ENCODE measurements at places on chromosomes 11 and 22. TPM values are rescaled to one million over a fixed set of nuclear protein-coding genes. Genes with fewer than 3 reads are reported as not detected.

The C11orf86 gene
- not detected for total RNA-seq

The OR6T1 gene
- not detected for total RNA-seq

The NAALAD2 gene
- not detected for total RNA-seq

The SLC5A4 gene
- total RNA-seq = 0.38 TPM

The CHADL gene
- 13.7 TPM for total RNA-seq

The ABCC8 gene
- not detected for total RNA-seq

The C11orf16 gene
- total RNA-seq = not detected

- no peak for DNase-seq
These were observed 14.8 kb downstream of the CHKA start for GRCh38 chr11:68106165-68106940.

DNA sequence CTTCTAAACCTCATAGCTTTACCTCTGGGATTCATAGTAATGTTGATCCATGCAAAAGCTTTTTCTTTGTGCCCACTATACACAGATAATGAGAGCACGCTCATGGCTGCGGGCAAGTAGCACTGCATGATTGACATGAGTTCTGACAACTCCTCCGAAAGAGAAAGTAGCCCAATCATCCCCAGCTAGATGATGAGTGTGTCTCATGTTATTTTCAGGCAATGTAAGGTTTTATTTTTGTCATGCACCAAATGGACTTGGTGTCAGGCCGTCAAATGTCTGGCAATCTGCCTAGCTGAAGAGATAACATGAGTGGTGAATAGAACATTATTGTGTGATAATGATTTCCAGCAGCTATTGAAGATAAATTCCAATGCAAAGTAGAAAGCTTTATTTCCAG lies 662.6 kb downstream of the NTM start:
- no peak for DNase-seq

DNA sequence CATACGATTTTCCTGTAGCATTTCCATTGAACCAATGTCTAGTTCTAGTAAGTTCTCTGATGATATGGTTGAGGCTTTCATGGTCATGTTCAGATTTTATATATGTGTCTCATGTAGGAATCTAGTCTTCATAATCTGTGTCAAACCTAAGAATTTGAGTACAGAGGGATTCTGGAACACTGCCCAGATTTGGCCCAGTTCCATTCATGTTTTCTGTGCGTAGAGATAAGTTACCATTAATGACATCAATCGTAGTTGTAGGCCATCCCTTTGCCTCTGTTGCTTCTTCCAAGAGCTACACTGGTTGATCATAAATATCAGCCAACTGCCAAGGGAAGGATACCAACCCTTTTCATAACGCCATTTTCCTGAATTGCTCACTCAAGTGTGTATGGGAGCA lies 23.3 kb downstream of the ST3GAL4 start:
- DNase-seq = no peak

DNA sequence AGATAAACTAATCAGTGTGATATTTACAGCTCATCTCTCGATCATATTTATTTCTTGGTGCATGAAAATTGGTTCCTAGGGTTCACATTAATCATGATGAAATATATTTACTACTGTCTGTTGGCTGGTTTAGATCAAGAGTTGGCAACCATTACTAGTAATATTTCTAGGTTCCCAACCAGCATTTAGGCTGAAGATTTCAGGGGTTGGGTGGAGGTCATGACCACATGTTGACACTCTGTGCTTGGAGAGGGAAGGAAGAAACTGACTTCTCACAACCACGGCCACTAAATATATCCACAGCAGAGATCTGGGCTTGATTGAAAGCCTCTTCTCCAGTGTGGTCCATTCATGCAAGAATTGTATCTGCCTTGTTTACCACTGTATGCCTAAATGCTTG lies 87.9 kb downstream of the ALX4 start:
- DNase-seq = no peak

DNA sequence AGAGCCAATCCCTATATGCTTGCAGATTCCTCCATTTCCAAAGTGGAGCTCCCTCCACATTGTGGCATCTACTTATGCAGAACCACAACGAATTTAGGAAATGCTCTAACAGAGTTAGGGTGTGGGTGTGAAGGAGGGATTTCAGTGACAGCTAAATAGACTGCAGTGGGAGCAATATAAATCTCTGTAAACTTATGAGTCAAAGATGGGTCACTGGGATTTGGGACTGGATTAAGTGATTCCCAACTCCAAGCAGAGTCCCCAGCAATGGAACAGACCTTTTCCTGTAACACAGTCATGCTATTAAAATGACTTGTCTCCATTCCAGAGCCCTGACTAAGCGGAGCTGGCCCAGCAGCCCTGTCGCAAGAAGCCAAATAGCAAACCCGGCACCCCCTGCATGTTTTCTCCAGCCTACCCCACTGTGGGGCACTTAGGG lies 36.6 kb downstream of the RPL27A start:
- DNase-seq = no peak

DNA sequence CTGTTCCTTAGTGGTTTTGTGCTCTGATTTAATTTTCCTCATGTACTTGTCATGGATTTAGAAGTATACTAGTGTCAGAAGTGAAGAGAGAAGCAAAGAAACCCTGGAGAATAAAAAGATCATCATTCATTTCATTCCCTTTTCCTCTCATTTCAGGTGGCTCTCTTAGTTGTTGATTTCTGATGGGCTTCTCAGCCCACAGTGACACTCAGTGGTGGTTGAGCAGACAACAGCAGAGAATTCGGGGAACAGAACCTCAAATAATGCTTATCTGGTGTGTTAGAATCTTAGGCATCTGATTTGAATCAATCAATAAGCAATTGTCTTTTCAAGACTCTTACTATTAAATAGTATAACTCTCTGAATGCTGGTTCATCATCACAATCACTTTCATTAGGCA lies 1289.4 kb downstream of the FAM181B start:
- DNase-seq = no peak

DNA sequence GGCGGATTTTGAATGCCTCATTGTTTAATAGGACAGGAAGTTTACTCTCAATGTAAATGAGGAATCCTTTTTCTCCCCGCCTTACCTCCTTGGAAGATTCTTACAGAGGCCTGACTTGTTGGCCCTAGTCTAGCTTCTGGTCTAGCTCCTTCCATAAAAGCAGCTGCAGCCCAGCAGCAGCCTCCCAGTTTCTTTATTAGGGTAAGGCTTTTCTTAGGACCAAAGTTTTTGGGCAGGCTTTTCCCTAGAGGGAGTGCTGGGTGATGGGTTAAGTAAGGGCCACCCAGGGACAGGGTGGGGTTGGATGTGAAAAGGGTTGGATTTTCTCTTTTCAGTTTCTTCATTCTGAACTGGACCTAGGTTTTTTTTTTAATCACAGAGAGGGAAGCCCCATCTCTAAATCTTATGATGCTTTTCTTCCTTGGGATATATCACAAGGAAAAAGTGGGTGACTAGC lies 49.7 kb downstream of the LIF start:
- DNase-seq = no peak

DNA sequence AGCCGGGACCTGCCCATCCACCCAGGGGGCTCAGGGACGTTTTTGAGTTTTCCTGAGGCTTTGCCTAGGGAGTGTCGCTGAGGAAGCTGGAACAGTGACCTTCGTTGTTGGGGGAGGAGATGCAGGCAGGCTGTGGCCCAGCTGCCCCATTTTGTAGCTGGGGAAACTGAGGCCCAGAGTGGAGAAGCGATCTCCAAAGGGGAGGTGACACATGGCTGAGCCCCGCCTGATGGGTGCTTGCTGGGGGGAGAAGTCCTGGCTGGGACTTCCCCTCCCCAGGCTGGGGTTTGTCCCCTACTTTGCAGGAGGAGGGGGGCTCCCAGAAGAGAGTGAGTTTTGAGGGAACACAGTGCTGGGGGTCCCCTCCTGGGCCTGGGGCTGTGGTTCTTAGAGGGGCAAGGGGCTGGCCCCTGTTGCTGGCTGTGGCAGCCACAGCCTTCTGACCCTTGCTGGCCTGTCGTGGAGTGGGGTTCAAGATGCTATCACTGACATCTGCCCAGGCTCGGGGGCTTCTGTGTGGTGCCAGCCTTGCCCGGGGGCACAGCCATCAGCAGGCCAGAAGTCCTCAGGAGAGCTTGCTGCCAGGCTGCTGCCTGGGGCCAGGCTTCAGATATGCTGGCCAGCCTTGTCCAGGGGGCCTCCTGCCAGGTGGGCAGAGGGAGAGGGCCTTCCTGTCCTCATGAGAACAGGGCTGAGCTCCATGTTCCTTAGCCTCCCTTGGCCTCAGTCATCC lies 21.4 kb downstream of the KCNQ1 start:
- DNase-seq = no peak

DNA sequence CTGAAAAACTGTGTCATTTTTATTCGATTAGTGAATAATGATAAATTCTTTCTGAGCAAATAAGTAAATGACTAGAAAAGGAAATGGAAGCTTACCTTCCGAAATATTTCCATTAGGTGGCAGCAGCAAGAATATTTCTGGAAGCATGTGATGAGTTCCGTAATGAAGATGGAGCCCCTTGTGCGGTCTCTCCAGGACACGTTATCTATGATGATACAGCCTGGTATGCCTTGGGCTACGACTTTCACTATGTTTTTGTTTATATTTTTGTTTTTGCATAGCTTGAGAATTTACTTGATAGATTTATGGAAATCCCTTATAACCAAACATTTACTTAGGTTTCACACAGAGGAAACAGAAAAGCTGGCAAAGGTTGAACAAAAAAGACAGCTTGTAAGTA lies 25.7 kb downstream of the CASP5 start:
- no peak for DNase-seq

GRCh38 chr11:124729571-124729970 lies 10.2 kb upstream of the NRGN start:
- no peak for DNase-seq

GRCh38 chr11:109291553-109291952 lies 130.4 kb upstream of the C11orf87 start:
- no peak for DNase-seq

GRCh38 chr11:122723106-122723505 lies 67.6 kb downstream of the UBASH3B start:
- DNase-seq = no peak

GRCh38 chr22:38924347-38924952 lies 33.0 kb upstream of the APOBEC3A start:
- no peak for DNase-seq

GRCh38 chr11:61602775-61603569 lies 22.1 kb upstream of the SYT7 start:
- peak; percentile 94 for DNase-seq
